ENCODE measurements at places on chromosomes 6 and 20.
A peak's percentile ranks its signal among the peaks of the same experiment; 100 is the strongest.

DNA sequence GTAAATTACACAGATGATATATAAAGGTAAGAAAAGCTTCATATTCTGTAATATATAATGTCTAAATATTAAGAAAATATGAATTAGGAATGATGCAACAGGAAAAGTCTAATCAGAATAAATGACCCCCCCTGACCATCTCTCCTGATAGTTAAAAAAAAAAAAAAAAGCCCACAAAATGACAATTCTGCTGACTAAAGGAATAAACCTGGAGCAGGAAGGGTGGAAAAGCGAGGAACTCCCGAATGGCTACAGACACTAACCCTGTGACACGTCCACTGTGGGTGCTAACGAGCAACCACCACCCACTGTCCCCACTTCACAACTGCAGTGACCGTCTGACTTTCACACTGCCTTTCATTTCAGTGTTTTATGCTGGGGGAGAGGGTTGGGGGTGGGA is 67.6 kb upstream of the FOXQ1 start:
- DNase-seq: no peak

DNA sequence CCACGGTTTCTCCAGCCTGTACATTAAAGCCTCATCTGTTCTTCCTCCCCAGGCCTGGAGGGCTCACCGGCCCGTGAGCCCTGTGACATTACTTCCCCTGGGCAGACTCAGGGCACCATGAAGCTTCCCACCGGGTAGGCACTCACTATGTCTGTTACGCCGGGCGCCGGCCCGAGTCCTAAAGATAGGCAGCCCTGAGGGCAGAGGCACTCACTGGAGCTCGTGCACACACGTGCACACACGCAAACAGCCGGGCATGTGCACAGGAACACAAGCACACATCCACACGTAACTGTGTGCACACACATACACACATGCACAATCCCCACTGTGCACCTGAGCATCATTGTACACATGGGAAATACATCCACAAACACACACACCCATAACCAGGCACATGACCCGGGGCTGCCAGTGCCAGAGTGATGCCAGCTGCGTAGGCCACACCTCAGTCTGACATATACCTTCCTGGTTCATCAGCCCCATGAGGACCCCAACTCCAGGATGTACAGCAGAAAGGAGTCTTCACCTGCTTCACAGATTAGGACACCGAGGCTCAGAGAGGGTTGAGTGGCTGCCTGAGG is 83.7 kb downstream of the YTHDF1 start:
- no peak for DNase-seq

GRCh38 chr6:137150072-137150471 is 23.4 kb downstream of the IL22RA2 start:
- DNase-seq: no peak

DNA sequence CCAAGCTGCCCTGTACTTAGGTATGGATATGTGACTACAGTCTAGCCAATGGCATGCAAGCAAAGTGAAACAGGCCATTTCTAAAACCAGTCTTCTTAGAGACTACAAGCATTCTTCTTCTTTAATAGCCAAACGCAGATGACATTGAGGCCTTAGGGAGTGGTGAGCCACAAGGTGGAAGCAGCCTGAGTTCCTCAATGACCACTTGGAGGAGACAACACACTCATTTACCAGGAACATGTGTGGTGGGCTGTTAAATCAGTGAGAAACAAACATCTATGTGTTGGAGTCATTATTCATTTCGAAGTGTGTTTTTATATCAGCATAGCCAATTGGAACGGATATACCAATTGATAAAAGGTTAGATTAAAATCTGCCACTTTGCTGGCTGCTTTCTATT is 122.0 kb downstream of the GFRAL start:
- DNase-seq: no peak

DNA sequence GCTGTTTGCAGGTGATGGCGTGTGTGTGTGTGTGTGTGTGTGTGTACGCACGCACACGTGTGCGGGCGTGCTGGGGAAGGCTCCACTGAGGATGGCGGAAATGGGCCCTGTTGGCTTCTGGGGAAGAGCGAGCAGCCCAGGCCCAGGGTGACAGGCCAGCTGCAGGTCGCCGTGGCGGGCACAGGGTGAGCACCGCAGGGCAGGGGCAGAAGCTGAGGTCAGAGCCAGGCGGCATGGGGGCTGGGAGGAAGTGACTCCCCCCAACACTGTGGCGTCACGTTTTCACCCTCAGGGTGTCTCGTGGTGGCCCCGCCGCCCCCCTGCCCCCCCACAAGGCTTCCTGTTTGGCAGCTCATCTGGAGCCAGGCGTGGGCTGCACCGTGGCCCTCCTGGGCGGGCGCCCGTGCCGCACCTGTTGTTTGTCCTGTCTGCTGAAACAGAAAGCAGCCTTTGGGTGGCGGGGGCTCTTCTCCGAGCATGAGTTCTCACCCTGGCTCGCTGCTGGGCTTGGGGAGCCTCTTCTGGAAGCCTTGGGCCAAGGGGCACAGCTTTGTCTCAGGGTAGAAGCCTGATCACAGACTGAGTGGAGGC is 7.1 kb downstream of the RBM38 start:
- peak; percentile 91 for DNase-seq

- DNase-seq: no peak
Measured at GRCh38 chr6:138007014-138007472, 100.2 kb downstream of the PERP start.

DNA sequence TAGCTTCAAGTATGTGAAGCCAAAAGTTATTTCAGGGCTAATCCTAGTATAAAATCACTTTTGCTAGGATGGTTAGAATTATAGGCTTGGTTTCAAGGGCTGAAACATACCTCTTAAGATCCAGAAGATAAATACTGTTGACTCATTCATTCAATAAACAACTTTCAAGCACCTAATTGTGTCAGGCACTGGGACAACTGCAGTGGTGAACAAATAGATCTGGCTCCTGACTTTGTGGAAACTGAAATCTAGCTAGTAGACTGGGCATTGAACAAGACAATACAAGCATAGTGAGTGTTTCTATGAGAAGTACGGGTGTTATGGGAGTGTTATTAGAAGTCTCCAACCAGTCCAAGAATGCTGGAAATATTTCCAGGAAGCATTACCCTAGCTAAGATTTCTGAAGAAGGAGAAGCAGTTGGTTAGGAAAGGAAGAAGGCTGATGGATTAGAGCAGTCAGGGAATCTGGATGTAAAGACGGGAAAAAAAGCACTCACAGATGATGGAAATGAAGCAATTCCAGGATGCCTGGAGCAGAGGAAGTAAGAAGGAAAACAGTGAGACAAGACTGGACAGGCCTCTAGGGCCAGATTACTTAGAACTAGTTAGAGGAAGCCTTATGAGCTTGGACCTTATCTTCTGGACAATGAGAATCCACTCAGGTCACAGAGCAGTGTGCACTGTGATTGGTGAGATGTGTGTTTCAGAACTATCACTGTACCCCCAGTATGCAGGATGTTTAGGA is 132.6 kb upstream of the RAB32 start:
- DNase-seq: no peak

- DNase-seq: no peak
Measured at GRCh38 chr20:62355878-62356588, 11.1 kb downstream of the LAMA5 start.

DNA sequence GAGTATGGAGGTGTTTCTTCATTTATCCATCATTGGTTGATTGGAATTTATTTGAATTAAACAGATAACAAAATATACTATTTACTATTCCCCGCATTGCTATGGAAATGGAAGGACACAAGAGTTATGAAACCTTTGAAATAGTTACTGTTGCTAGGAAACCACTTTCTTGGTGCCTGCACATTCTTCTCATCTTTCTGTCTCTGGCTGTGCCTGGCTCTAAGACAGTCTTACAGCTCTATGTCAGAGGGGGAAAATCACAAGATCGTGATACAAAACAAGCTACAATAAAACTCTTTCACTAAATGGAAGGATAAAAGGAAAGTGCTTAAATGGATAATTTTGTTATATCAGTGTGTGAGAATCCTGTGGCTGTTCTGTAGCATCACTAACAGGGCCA is 453.0 kb downstream of the LMBRD1 start:
- no peak for DNase-seq

DNA sequence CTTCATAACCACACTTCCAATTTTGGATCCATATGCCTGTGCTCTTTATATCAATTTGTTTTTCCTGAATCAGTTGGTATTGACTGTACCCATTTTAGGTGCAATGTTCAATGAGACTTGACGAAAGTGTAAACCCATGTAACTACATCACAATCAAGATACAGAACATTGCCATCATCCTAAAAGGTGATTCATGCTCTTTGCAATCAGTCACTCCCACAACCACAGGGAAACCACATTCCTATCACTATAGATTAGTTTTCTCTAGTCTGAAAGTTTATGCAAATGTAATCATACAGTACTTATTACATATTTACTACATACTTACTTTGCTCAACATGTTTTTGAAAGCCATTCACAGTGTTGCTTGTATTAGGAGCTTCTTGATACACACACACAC is 167.4 kb downstream of the ADGRG6 start:
- DNase-seq: no peak

DNA sequence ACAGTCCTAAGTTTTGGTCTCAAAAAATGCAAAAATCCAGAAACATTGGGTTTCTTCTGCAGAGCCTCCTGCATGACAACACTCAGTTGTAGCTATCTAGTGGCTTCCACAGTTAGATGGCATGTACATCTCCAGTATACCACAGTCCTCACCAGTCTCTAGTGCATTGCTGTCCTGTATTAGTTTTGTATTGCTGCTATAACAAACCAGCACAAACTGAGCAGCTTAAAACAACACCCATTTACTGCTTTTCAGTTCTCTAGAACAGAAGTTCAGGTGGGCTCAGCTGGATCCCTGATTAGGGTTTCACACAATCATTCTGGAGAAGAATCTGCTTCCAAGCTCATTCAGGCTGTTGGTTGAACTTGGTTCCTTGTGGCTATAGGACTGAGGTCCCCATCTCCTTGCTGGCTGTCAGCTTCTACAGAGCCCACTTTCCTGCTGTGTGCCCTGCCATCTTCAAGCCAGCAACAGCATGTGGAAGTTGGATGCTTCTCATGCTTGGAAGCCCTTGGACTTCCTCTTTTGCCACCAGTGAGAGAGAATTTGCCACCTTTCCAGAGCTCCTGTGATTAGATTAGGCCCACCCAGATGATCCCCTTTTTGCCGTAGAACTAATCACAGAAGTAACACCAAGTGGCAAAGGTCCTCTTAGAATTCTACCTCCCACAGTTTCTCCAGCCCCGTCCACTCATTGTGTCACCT is 48.9 kb upstream of the TBC1D7 start:
- no peak for DNase-seq

DNA sequence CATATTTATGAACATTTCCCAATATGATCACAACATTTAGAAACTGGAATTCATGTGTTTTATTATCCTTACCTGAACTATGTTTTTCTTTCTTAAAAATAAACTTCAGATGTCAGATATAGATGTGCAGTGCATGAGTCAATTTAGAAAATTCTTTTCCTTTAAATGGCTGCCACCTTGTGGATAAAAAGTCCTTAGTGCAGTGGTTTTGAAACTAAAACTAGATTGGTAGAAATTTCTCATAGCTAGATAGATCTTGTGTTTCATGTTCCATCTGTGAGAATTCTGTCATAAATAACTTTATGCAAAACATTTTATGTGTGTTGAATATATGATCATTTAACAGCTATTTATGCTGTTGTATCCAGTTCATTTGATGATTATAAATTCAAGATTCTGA is 134.9 kb downstream of the KLHL32 start:
- no peak for DNase-seq

DNA sequence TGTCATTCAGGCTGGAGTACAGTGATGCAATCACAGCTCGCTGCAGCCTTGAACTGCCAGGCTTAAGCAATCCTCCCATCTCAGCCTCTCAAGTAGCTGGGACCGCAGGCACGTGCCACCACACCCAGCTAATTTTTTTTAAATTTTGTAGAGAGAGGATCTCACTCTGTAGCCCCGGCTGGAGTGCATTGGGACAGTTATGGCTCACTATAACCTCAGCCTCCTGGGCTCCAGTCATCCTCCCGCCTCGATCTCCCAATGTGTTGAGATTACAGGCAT is 86.5 kb downstream of the SERAC1 start:
- no peak for DNase-seq

DNA sequence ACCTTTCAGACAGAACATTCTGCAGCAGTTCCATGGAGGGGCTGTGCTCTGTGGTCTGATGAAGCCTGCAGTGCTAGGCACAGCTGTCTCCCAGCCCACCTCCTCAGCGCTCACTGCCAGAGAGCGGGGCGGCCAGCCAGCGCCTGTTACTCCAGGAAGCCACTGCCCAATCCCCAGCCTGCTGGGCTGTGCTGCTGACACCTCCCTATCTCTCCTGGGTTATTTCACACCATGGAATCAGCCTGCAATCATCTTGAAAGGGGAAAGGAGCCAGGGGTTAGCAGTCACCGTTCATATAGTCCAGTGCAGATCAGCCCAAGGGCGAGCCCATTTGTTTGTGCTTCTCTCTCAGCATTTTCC is 46.3 kb upstream of the NHSL1 start:
- no peak for DNase-seq

DNA sequence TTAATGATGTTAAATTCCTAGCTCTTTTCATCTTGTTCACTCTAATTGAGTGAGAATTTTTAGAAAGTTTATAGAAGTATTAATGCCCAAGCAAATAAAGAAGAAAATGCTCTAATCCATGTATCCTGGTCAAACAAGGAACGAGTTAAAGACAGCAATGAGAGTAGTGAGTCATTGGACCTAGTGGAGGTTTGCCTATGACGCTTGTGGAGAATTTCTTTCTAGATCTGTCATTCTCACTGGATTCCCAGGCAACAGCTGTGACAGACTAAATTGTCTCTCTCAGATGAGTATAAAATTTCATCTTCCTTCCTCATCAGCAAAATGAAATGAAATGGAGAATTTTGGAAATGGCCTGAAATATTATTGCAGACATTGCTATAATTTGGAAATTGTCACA is 127.9 kb downstream of the COL19A1 start:
- DNase-seq: no peak

DNA sequence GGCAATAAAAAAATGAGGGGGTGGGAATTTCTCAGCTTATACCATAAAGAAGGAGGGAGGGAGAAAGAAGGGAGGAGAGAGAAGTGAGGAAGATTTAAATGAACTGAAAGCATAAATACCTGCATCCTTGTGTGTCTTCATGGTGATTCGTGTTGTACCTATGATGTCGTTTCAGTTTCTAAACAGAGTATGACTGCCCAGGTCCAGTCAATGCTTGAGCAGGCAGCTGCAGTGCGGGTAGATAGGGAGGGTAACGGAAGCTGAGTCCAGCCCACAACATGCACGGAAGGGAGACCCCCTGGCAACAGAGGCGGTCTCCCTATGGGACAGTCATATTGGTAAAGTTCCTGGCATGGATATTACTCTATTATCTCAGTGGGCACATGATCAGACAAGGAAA is 184.5 kb downstream of the KIF16B start:
- no peak for DNase-seq

- no peak for DNase-seq
Measured at GRCh38 chr20:40572251-40572650, 116.8 kb downstream of the MAFB start.
